GM23248 (cell line): ENCODE measurements at places on chromosomes 7 and 10. TPM values are rescaled to one million over a fixed set of nuclear protein-coding genes. Genes with fewer than 3 reads are reported as not detected.

The OPALIN gene
- not detected in 2 replicates for polyA plus RNA-seq

The TMEM213 gene
- polyA plus RNA-seq = not detected in 2 replicates

The C10orf120 gene
- not detected in 2 replicates for polyA plus RNA-seq

The TMEM273 gene
- polyA plus RNA-seq = not detected in 2 replicates

The OTUD1 gene
- polyA plus RNA-seq = 2.1 and 2.9 TPM in 2 replicates

The HTR5A gene
- not detected in 2 replicates for polyA plus RNA-seq

The NUTM2B gene
- polyA plus RNA-seq = not detected in 2 replicates

The CNNM1 gene
- 0.95 and 1.1 TPM in 2 replicates for polyA plus RNA-seq

The SUV39H2 gene
- polyA plus RNA-seq = 8.9 and 9.3 TPM in 2 replicates

The NYAP1 gene
- not detected in 2 replicates for polyA plus RNA-seq
